ENCODE measurements at places on chromosomes 5 and 9.

DNA sequence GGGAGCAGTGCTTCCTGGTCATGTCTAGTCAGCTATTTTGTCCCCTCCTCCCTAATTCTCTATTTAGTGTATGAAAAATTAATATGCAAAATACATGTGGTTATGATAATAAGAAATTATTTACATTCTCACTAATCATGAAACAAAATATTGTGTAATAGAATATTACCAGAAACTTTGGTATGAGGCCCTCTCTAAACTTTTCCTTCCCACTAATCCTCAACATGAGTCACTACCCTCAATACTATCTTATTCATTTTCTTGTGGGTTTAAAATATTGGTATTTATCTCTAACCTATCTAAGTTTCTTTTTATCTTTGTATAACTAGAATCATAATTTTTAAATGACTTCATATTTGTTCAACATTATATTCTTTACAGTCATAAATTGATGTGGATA lies 545.9 kb upstream of the PTPRD start:
- DNase-seq, result no peak

DNA sequence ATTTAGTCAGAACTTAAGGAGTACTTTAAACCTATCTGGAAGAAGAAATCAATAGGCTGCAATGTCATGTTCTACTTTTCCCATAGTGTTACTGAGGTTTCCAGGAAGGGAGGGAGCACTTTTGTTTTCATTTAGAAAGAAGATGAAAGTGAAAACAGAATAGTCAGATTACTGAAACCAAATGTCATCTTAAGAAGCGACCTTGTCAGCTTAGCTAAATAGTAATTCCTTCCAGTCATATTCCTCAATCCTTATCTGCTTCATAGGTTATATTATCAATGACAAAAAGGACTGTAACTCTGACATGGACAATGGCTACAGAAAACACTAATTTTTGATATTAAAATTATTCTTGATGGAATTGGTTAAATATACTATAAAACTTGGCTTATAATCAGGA lies 27.7 kb downstream of the SAR1B start:
- DNase-seq, result no peak

- DNase-seq, result no peak
Observed at GRCh38 chr5:150596826-150597225, 43.6 kb upstream of the SYNPO start.

- DNase-seq, result no peak
Observed at GRCh38 chr9:11366585-11367129, 753.9 kb upstream of the PTPRD start.

GRCh38 chr9:127154390-127155191 lies 32.2 kb upstream of the ANGPTL2 start:
- peak; percentile 31 for DNase-seq

DNA sequence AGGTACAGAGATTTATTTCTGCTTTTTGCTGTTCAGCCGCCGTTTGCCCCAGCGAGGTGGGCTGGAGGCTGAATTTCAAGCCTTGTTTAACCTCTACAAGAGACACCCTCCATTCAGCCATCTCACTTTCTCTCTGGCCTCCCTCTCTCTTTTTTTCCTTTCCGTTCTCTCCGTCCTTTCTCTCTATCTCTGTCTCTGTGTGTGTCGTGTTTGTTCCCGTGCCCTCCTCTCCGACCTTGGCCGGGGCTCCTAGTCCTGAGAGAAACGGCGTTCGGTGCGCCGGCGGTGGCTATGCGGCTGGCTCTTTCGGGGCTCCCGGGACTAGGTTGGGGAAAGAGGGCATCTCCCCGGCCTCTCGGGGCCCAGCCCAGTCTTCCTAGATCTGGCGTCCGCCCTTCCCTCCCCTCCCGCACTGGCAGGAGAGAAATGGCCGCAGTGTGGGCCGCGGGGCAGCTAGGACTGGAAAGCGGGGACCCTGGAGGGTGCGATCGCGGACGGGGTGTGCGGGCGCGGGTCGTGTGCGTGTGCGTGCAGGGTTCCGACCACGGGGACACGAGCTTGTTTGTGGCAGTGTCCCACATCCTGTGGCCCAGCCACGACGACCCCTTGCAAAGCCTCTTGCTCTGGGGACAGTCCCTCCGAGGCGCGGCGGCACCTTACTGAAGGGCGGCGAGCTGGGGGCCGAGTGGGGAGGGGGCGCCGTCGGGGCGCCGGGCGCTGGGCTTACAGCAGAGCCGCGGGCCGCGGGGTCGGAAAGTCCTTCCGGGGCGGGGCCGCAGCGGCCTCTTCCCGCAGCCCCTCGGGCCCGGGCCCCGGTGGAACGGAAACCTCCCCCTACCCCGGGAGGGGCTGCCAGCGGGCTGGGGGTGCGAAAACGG lies 5.7 kb downstream of the LHX2 start:
- no peak for DNase-seq

- no peak for DNase-seq
Observed at GRCh38 chr5:5370059-5370774, 52.3 kb upstream of the ICE1 start.

DNA sequence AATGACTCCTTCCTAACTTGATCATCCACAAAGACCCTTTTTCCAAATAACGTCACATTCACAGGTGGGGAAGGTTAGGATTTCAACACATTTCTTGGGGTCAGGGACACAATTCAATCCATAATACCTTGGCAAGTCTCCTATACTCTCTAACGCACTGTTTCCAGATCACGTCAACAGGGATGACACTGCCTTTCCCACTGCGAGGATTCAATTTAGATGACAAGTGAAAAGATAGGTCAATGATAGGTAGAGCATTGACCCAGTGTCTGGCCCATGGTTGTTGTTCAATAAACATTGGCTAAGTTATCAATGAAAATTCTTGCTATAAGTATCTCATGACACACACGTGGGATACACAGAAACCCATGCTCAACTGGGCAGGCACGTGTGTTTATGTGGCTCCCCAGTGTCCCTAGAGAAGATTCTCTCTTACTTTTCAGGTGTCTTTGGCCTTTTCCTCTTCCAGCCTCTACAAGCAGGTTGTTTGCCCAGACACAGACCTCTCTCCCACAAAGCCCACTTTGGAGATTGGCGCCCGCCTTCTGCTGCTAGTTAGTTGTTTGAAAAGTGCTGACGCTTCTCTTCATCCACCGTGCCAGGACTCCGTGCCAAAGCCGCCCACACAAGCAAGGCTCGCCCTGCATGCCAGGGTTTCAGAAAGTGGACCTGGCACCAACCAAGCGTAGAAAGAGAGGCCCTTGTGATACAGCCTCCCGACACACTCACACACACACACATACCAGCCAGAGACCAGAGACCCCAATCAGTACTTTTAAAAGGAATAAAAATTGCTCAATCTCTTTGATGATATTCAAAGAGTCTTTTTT lies 594.5 kb downstream of the BNC2 start:
- DNase-seq, result no peak

DNA sequence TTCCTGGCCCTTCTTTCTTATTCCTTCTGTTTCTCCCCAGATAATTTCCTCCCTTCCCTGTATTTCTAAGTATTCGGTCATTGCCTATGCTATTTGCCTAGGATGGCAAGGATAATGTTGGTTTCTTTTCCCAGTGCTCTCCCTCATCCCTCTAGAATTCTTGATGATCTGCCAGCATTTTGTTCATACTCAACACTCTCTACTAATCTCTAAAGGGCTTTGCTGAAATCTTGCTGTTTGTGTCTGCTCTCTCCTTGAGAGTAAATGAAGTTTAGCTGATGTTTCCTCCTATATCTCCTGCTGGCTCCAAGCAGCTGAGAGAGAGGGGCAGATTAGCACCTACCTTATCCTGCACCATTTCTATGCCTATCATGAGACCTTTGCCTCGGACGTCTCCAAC lies 38.1 kb downstream of the AGXT2 start:
- DNase-seq, result no peak

- no peak for DNase-seq
Observed at GRCh38 chr9:15353892-15354291, 46.9 kb upstream of the TTC39B start.

- no peak for DNase-seq
Observed at GRCh38 chr9:1156794-1157550, 106.8 kb downstream of the DMRT2 start.

DNA sequence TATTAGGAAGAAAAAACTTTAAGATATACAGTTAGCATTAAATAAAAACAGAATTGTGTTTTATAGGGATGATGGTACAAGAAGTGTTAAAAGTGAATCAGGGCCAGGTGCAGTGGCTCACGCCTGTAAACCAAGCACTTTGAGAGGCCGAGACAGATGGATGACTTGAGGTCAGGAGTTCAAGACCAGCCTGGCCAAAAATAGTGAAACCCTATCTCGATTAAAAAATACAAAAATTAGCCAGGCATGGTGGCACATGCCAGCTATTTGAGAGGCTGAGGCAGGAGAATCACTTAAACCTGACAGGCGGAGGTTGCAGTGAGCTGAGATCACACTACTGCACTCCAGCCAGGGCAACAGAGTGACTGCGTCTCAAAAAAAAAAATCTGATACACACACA lies 282.9 kb upstream of the ATP10B start:
- DNase-seq, result no peak

GRCh38 chr9:137281345-137282116 lies 4.0 kb downstream of the TOR4A start:
- DNase-seq, result no peak

GRCh38 chr5:59133764-59134261 lies 550.9 kb downstream of the RAB3C start:
- DNase-seq, result no peak

GRCh38 chr5:176561259-176561658 lies 12.1 kb downstream of the CDHR2 start:
- no peak for DNase-seq

GRCh38 chr5:95153511-95153910 lies 131.4 kb downstream of the MCTP1 start:
- DNase-seq, result no peak

DNA sequence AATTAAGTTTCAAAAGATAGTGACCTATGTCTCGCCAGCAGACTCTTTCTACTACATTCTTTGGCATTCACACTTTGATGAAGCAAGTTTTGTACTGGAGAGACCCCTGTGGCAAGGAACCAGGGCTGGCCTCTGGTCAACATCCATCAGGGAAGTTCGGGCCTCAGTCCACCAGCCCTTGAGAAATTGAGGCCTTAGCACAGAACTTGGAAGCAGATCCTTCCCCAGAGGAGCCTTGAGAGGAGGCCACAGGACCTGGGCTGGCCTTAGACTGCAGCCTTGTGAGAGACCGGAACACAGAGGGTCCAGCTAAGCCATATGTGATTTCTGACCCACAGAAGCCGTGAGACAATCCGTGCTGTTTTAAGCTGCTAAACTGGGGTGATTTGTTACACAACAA lies 317.9 kb downstream of the ZSWIM6 start:
- DNase-seq, result no peak

- no peak for DNase-seq
Observed at GRCh38 chr5:123429993-123430392, 6.8 kb upstream of the CEP120 start.

GRCh38 chr5:138610415-138610917 lies 35.3 kb upstream of the HSPA9 start:
- DNase-seq, result no peak

- no peak for DNase-seq
Observed at GRCh38 chr9:37339923-37340322, 82.6 kb upstream of the GRHPR start.

DNA sequence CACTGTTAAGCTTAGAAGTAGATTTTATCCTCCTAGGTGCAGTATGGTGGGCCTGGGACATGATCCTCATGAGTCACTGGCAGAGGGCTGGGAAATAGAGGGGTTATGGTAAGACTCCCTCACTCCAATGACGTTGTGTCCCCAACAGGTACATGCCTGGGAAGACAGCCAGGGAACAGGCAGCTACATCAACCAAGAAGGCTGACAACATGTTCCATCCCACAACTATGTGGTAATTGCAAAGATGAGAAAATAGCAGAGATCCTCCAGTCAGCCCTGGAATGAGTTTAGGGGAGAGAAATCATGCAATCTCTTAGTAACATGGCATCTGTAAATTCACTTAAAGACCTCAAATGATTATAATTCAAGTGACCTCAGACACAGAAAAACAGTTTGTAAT lies 114.4 kb upstream of the LIFR start:
- no peak for DNase-seq

GRCh38 chr5:66912787-66913186 lies 283.8 kb downstream of the CD180 start:
- DNase-seq, result no peak

DNA sequence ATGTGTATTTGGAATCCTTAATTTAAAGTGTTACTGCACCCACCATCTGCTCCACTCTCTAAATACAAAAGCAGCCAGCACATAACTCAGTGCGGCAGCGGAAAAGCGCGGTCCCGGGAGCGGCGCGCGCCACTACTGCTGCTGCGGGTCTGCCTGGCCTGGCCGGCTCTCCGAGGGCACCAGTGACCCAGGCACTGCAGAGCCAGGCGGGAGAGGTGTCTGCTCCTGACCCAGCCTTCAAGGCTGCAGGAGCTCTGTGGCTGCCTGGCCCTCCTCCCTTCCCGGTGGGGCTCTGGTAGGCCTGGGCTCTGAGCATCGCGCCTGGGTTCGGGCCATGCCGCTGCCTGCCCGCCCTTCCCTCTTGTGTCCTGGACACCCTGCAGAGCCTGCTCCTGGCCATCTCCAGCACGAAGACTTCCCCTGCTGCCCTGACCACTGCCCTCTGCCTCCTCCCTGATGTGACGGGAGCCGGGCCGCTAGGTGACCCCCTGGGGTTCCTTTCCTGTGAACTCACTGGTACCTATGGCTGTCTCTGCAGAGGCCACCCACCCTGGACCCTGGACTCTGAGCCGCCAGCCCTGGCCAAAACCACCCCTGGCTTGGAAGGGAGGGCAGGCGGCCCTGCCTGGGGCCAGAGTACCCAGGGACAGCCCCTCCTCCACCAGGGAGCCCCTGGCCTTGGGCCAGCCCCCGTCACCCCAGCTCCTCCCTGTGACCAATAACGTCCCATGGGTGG lies 32.8 kb upstream of the UBAC1 start:
- DNase-seq, result no peak

GRCh38 chr9:137396634-137397367 lies 26.2 kb downstream of the EXD3 start:
- DNase-seq, result no peak

- no peak for DNase-seq
Observed at GRCh38 chr5:160675988-160676387, 176.0 kb downstream of the ATP10B start.

DNA sequence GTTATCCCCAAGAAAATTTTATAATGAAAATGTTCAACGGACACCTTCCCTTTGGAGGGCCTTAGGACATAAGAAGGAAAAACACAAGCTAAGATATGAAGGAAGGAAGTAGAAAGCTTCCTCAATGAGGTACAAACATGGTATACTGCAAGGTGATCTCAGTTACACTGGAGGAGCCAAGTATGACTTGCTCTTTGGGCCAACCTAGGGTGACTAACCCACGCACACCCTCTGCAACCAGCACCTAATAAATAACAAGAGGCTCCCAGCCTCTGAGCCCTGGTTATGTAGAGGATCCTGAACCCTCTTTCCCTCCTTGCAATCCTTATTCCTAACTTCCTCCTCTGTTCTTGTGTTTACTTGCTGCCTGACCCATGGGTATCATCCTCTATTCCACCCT lies 38.3 kb upstream of the KCNV2 start:
- no peak for DNase-seq

- no peak for DNase-seq
Observed at GRCh38 chr9:124347206-124347967, 67.9 kb downstream of the PSMB7 start.

DNA sequence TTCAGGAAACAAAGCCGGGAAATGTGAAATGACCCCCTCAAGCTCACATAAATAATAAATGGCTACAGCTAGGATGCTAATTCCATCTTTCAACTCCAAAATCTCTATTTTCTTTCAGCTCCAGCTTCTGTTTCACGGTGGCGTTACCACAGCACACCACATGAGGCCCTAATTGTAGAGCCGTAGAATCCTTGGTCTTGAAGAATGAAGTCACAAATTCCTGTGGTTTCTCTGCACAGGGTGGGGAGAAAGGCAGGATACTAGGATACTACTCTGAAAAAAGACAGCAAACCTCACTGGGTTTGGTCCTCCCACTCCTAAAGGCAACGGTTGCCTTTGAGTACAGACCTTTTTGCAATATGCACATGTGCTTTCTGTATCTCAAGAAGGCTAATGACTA lies 13.9 kb upstream of the RARS1 start:
- DNase-seq, result no peak

Data from activated CD4-positive, alpha-beta T cell treated with anti-CD3 and anti-CD28 coated beads, Interleukin-2, amount 50 U/mL, for 48 hours (primary cell).